ENCODE measurements at places on chromosomes 7 and 10. TPM values are rescaled to one million over a fixed set of nuclear protein-coding genes. Genes with fewer than 3 reads are reported as not detected.

GRCh38 chr10:5570007-5570655 is 45.4 kb downstream of the CALML3 start:
- no peak for DNase-seq

- no peak for DNase-seq
These were observed 214.1 kb downstream of the TMEM178B start for GRCh38 chr7:141287936-141288335.

- peak; percentile 23 for DNase-seq
These were observed 189.3 kb downstream of the MAD1L1 start for GRCh38 chr7:2043316-2044039.

DNA sequence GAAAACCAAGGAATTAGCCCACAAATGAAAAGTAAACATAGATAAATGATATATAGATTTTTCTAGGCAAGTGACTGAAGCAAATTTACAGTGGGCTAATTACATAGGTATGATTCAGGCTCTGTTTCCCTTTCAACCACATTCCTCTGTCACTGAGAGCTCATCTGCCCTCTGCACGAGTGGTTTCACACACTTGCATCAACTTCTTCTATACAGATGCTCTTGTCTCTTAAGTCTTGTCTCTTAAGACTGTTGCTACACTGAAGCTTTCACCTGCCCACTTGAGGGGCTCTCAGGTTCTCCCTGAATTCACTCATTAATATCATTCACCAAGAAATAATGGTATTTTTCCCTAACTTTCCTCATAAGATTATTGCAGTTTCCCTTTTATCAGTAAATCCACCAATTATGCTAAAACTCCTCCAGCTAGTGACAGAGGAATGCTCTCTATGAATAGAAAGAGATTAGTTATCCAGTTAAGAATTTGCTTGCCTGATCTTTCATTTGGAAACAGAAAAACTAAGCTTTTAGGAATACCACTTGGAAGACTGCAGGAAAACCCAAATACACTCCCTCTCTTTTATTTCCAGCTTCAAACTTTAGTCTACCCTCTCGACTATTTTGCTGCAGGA is 95.7 kb downstream of the ELAPOR2 start:
- no peak for DNase-seq

- DNase-seq = no peak
These were observed 28.4 kb downstream of the PFKFB3 start for GRCh38 chr10:6231146-6231545.

- DNase-seq = no peak
These were observed 2.4 kb downstream of the TMEM72 start for GRCh38 chr10:44913350-44914081.

GRCh38 chr7:23208316-23208715 is 26.5 kb downstream of the NUP42 start:
- DNase-seq = no peak

LIPF gene
- not detected for total RNA-seq

- no peak for DNase-seq
These were observed 138.7 kb downstream of the SLC25A13 start for GRCh38 chr7:96183163-96183670.

DNA sequence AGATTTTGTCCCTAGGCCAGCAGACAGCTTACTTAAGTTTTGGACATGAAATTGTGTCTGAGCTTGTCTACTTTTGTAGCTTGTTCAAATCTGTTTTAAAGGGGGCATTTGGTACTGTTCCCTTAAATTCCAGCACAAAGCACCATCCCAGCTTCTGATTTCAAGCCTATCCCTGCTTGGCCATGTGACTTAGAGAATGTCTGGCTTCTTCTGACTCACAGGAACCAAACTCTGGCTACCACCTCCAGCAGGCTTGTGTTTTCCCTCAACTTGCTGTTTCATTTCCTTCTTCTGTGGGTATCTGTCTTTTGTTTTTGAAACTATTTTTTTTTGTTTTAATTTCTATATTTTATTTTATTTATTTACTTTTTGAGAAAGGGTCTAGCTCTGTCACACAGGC is 97.9 kb upstream of the FZD8 start:
- peak; percentile 32 for DNase-seq

SMC3 gene
- 10.2 TPM for total RNA-seq

DNA sequence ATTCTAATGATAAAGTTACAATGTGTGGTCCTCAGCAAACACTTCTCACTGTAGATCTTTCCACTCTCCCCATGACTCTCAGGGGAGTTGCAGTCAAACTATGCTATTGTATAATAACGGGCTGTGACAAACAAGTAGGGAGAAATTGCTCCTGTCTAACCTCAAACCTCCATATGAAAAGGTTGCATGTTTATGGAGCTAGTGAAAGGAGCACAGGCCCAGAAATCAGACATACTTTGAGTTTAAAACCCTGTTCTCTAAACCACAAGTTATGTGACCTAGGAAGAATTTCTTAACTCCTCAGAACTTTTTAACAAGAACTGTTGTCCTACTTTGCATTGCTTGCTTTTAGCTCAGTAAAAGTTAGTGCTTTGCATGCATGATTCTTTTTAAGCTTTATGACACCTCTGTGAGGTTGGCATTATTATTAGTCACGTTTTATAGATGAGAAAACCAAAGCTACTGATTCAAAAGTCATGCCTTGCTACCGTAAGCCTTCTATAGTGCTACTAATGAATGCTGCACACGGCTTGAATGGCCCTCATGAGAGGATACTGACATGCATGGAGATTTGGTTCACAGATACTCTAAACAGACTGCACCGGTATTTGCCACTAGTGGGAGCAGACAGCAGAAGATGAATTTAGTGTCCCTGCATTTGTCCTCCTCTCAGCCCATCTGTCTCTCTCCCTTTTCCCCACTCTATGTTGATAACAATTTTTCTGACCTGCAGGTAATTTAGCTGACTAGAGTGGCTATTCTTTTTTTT is 129.5 kb upstream of the PCGF5 start:
- no peak for DNase-seq

GRCh38 chr7:26724795-26725194 is 139.6 kb downstream of the SKAP2 start:
- no peak for DNase-seq

ASB10 gene
- total RNA-seq = not detected

DNA sequence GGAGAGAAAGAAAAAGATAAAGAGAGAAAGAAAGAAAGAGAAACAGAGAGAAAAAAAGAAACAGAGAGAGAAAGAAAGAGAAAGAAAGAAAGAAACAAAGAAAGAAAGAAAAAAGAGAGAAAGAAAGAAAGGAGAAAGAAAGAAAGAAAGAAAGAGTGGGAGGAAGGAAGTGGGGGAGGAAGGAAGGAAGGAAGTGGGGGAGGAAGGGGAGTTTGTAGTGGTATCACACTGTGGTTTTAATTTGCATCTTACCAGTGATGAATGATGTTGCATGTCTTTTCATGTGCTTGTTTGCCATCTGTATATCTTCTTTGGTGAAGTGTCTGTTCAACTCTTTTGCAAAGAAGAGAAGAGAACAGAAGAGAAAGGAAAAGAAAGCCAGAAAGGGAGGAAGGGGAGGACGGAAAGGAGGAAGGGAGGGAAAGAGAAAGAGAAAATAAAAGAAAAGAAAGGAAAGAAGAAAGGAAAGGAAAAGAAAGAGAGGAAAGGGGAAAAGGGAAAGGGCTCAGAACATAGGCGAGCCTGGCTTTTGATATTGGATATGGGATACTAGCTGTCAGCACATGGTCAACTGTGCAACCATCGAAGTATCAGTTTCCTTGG is 79.2 kb upstream of the FRMD4A start:
- no peak for DNase-seq

DNA sequence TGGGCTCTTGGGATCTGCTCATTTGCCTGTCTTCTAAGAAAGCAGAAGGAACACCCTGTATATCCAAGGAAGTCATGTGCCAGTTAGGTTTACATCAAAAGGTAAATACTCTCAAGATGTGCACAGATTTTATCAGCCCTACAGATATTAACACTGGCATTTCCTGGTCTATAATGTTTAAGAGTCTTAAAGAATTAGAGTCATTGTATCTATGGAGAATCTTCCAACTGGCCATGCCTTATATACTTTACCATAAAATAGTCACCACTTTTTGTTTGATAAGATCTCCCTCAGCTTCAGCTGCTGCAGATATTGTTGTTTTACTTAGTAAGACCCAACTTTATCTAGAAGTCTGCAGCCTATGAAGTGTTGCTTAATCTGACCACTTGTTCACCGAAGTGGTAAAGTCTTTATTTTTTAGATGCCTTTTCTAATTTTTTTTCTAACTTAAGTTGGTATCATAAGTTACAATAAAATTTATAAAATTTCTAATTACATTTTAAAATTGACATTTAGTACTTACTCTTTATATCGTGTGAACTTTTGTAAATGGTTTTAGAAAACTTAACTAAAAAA is 58.5 kb downstream of the CPED1 start:
- no peak for DNase-seq

MALRD1 gene
- 0.83 TPM for total RNA-seq

DNA sequence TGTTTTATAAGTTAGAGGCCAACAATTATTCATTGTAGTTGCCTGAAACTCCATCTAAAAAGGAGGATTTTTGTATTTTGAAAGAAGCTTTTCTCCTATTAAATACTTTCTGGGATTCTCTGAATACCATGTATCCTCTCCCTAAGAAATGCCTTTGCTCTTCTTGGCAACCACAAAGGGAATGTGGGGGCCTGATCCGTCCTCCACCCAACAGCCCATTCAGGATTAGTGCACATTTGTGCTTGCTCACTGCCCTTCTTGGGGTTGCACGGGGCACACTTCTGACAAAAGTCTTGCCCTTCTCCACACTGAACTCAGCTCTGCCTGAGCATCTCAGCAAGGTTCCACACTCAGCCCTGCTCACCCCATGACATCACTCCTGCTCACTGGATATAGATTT is 194.2 kb downstream of the SLC25A13 start:
- no peak for DNase-seq

GRCh38 chr7:157871681-157872080 is 534.9 kb downstream of the DNAJB6 start:
- DNase-seq = no peak
